Pulmonary artery endothelial cell (primary cell): ENCODE measurements at places on chromosomes 5 and 9. TPM values are rescaled to one million over a fixed set of nuclear protein-coding genes. Genes with fewer than 3 reads are reported as not detected.

Gene OR1N2
- total RNA-seq: not detected in 2 replicates

Gene SH3GL2
- 0.14 and 0.79 TPM in 2 replicates for total RNA-seq

GRCh38 chr5:174459071-174459702, 265.2 kb upstream of the MSX2 start:
- no peak for DNase-seq

- no peak for DNase-seq
Observed at GRCh38 chr5:10453545-10453944, 11.9 kb downstream of the ROPN1L start.
